ENCODE measurements at places on chromosomes 11 and 22.

DNA sequence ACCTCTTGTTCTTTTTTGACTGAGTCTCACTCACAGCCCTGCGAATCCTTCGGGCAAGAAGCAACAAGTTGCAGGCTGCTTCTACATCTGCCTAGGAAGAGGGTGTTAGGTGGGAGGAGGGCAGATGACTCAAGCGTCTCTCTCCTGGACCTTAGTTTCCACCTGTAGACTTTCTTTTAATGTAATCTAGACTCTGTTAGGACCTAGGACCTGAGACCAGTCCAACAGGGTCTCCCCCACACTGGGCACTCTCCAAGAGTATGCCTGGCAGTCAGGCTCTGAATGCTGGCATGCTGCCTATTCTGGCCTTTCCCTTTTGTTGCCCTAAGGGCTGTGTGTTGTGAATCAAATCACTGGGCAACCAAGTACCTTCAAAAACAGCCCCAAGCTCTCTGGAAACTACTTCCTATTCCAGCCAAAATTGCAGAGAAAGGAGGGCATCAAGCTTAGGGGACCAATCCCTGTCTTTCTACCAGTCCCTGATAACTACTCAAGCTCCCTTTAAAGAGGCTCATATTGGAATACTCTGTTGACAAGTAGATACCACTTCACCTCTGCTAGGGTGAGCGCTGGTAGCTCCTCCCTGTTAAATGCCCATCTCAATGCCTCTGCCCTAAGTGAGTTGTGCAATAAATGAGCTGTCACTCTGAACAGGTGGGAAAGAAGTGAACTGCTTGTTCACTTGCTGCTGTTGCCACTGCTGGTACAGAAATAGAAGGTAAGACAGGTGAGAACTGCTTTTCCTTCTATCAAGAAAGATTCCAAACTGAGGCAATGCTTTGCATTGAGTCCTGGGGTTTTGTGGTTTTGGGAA lies at the start of gene BBOX1:
Gene BBOX1 (plus strand): TSS at position 514 of the 814 bp plus-strand sequence. CDS start 14,616 bp downstream, outside the sequence.
- DNase-seq, result no peak

DNA sequence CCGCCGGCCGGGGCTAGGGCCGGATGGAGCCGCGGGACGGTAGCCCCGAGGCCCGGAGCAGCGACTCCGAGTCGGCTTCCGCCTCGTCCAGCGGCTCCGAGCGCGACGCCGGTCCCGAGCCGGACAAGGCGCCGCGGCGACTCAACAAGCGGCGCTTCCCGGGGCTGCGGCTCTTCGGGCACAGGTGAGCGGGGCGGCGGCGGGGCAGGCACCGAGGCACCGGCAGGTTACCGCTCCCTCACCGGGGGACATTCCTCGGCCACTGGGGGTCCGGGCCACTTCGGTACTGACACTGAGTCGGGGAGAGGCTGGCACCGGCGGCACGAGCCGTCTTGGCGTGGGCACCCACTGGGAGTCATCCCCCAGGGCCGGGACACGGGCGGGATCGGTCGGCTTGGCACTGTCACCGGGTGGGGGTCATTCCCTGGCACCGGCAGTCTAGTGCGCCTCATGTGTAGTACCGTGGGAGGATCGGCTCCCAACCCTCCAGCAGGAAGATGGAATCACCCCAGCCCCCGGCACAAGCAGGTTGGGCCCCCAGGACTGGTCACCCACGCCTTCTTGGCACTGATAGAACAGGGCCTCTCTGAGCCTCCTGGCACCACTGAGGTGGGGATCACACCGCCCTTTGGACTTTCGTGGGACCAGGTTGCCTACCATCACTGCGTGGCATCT lies 511 bp downstream of the DGKZ start:
- DNase-seq, result no peak

GRCh38 chr11:83835423-83835822 lies 549.3 kb upstream of the CCDC90B start:
- DNase-seq, result no peak

- no peak for DNase-seq
Measured at GRCh38 chr11:116180806-116181600, 591.8 kb downstream of the BUD13 start.

DNA sequence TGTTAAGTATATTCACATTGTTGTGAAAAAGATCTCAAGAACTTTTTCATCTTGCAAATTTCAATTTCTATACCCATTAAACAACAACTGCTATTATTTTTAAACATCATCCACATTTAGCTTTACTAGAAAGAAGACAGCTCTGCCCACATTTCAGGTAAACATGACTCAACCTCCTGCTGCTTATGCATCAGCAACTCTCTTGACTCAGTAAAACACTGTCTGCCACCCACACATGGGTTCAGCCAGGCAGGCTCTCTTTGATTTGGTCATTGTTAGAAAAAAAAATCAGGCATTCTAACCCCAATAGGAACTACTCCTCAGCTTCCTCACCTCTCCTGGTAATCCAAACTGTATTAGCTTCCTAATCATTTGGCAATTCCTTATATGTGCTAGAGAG lies 5.1 kb upstream of the ENDOD1 start:
- DNase-seq, result no peak

- DNase-seq, result no peak
Measured at GRCh38 chr11:107821199-107821927, 37.2 kb downstream of the SLC35F2 start.

GRCh38 chr11:46178513-46178912 lies 57.3 kb upstream of the PHF21A start:
- no peak for DNase-seq

DNA sequence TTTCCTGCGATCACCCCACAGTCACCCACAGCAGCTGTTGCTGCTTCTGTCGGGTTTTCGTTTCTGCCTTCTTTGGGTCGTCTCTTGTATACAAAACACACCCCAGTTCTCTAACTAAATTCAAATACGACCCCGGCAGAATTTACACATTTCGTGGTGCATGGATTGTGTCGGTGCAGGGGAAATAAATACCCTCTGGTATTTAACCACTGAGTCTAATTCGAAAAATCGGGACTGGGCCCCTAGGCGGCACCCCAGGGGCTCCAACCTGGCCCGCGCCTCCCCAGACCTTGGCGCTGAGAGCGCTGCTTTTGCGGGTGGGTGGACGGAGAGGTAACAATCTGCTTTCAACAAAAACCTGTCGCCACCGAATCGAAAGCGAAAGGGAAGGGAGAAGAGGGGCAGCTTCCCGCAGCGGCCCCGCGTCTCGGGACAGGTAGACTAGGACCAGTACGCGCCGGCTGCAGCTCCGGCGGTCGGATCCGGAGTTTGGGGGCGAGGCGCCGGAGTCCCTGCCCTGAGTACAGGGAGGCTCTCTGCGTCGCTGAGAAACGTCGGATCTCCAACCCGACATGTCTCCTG lies 4.4 kb downstream of the ALX4 start:
- DNase-seq, result no peak

All from activated T-helper 1 cell treated with anti-CD3 and anti-CD28 coated beads, Interleukin-2, amount 50 U/mL, for 16 hours (primary cell).